ENCODE measurements at places on chromosomes 16 and 17. TPM values are rescaled to one million over a fixed set of nuclear protein-coding genes. Genes with fewer than 3 reads are reported as not detected.

NPIPA8 gene
- total RNA-seq, result 0.19 TPM

PCTP gene
- 25.3 TPM for total RNA-seq

MFSD6L gene
- not detected for total RNA-seq

TBC1D3L gene
- 3.9 TPM for total RNA-seq

CLDN7 gene
- 13.4 TPM for total RNA-seq

GALR2 gene
- not detected for total RNA-seq

NR1D1 gene
- total RNA-seq, result 2.9 TPM

ADAP2 gene
- 0.33 TPM for total RNA-seq

KRT24 gene
- not detected for total RNA-seq

CTRL gene
- total RNA-seq, result 0.65 TPM

WSCD1 gene
- total RNA-seq, result 30.1 TPM

CKLF gene
- 61.9 TPM for total RNA-seq

CTNS gene
- 21.6 TPM for total RNA-seq

FBXO39 gene
- total RNA-seq, result 5.9 TPM

SLC6A2 gene
- not detected for total RNA-seq

ENPP7 gene
- total RNA-seq, result not detected

GAST gene
- not detected for total RNA-seq

SMIM36 gene
- not detected for total RNA-seq

BAIAP3 gene
- 0.67 TPM for total RNA-seq

C17orf50 gene
- total RNA-seq, result not detected

KRT12 gene
- not detected for total RNA-seq

KLHL10 gene
- not detected for total RNA-seq

RNU2-1 gene
- total RNA-seq, result not detected

RPUSD1 gene
- total RNA-seq, result 52.7 TPM

KRT39 gene
- not detected for total RNA-seq

SLC9A5 gene
- total RNA-seq, result 0.86 TPM

LRRC45 gene
- total RNA-seq, result 13.9 TPM

GNAO1 gene
- not detected for total RNA-seq

EXOSC6 gene
- total RNA-seq, result 39.6 TPM

CORO6 gene
- 2.2 TPM for total RNA-seq

C16orf92 gene
- not detected for total RNA-seq

ABCA6 gene
- total RNA-seq, result 34.3 TPM

DLX4 gene
- not detected for total RNA-seq

KRTAP9-4 gene
- total RNA-seq, result not detected

ZG16 gene
- not detected for total RNA-seq

PDIA2 gene
- not detected for total RNA-seq

CLEC18B gene
- total RNA-seq, result 1.3 TPM

KRTAP4-5 gene
- total RNA-seq, result not detected

MEOX1 gene
- total RNA-seq, result not detected

ADAD2 gene
- total RNA-seq, result 0.10 TPM

C16orf74 gene
- total RNA-seq, result 34.3 TPM

DNAI2 gene
- total RNA-seq, result not detected

JPT2 gene
- 94.1 TPM for total RNA-seq

TP53TG3C gene
- total RNA-seq, result not detected

DPEP2NB gene
- total RNA-seq, result not detected

TVP23A gene
- total RNA-seq, result not detected
